Epithelial cell of proximal tubule (primary cell): ENCODE measurements at places on chromosomes 12 and 14.

DNA sequence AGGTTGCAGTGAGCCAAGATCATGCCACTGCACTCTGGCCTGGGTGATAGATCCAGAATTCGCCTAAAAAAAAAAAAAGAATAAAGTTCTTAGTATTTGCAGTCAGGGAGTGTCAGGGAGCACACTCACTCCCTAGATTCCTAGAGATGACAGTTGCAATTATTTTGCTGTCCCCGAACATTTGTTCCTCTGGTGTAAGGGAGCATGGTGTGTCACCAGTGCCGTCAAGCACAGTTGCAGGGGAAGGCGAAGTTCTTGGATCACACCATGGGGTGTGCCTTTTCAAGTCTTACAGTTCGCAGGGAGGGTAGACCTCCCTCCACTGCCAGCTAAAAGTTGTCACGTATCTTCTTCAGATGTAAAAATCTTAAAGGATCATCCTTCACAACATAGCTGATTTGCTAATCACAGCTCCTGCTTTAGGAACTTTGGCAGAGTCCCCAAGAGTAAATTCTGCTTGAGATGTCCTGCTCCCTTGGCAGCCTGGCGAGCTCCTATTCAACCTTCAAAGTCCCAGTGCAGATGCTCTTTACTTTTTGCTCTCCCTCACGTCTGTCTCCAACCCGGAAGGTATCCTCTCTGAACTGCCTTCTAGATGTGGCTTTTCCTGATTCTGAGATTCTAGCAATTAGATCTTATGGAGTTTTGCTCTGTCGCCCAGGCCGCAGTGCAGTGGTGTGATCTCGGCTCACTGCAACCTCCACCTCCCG lies 11.3 kb downstream of the ACACB start:
- DNase-seq = no peak

GRCh38 chr12:121355818-121356217 lies 3.6 kb upstream of the ANAPC5 start:
- DNase-seq = no peak

- no peak for DNase-seq
Measured at GRCh38 chr14:34355584-34356263, 106.3 kb downstream of the SPTSSA start.

GRCh38 chr12:74227846-74228545 lies 309.6 kb upstream of the ATXN7L3B start:
- DNase-seq = no peak

DNA sequence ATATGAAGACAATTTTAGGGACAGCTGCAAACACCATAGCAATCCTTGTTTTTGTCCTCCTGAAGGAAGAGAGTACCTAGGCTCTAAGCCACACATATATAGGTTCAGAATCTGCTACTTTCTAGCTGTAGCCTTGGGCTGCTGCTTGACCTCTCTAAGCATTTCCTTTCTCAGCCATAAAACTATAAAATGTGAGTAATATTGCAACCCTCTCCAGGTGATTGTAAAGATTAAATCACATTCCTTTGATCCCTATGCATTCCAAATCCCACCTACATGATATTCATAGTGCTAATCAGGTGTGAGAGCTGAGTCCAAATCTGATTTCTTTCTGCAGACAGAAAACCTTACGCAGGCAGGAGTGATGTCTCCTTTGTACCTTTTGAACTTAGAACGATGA lies 913.5 kb downstream of the VRK1 start:
- no peak for DNase-seq

- DNase-seq = no peak
Measured at GRCh38 chr14:67358924-67359774, 455 bp downstream of the ATP6V1D start.

GRCh38 chr12:10119066-10119465 lies 10.9 kb downstream of the CLEC7A start:
- no peak for DNase-seq

DNA sequence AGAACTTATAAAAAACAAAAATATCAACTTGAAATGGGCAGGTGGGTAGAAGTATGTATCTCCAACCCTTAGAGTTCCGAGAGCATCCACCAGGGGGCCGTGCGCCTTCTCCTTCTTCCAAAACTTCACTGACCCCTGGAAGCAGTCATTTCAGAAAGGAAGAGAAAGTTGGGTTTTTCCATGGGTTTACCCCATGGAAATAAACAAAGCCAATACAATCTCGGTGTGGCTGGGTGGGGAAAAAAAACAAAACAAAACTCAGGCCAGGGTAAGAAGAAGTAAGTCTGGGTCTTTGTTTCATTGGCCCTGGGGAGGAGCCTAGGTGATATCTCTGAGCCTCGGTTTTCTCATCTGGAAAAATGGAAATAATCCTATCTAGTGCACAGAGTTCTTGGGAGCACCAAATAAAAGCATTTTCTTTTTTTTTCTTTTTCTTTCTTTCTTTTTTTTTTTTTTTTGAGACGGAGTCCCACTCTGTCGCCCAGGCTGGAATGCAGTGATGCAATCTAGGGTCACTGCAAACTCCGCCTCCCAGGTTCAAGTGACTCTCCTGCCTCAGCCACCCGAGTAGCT lies 33.6 kb upstream of the HNF1A start:
- DNase-seq = no peak
